ENCODE measurements at places on chromosomes 4 and X. TPM values are rescaled to one million over a fixed set of nuclear protein-coding genes. Genes with fewer than 3 reads are reported as not detected.

Gene SPANXN4
- not detected for total RNA-seq

Gene HSFX3
- total RNA-seq: not detected

Gene ANK2
- total RNA-seq: 18.6 TPM

DNA sequence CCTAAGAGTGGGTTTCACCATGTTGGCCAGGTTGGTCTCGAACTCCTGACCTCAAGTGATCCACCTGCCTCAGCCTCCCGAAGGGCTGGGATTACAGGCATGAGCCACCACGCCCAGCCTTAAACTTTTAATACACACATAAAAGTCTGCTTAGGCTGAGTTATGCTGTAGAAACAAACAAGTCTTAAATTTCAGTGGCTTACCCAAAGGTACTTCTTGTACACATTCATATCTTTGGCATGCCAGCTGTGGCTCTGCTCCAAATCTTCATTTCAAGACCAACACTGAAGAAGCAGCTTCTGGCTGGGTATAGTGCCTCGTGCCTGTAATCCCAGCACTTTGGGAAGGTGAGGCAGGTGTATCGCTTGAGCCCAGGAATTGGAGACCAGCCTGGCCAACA is 80.3 kb downstream of the PPEF2 start:
- no peak for DNase-seq

DNA sequence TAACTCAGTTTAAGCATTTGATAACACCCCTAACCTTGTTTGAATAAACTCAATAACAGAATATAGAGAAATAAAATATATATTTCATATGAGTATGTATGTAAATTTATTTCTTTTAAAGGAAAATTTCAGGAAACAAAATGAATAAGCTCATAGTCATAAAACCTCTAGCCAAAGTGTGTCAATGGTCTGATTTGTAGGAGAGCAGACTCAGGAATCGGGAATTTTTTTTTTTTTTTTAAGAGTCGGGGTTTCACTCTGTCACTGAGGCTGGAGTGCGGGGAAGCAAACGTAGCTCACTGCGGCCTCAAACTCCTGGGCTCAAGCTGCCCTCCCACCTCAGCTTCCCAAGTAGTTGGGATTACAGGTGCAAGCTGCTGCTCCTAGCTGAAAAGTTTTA is 2.4 kb downstream of the PKD2 start:
- no peak for DNase-seq

DNA sequence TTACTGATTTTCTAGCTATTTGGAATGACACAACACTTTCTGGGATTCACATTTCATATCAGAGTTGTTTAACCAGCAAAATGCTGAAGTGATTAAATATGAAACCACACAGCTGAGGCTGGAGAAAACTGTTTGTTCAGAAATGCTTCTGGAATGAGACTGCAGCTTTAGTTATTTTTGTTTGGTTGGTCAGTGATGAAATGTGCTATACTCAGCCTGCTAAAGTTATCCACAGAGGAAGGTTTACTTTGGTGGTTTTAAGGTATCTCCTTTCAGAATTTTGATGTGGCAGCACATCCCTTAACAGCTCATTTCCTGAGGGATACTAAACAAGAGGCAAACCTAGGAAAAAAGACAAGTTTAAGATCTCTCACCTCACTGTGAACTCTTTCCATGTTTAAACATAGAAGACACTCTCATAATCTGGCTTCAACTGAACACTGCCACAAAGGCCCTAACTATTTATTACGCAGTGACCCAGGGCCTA is 106.6 kb upstream of the PDE5A start:
- DNase-seq: no peak

DNA sequence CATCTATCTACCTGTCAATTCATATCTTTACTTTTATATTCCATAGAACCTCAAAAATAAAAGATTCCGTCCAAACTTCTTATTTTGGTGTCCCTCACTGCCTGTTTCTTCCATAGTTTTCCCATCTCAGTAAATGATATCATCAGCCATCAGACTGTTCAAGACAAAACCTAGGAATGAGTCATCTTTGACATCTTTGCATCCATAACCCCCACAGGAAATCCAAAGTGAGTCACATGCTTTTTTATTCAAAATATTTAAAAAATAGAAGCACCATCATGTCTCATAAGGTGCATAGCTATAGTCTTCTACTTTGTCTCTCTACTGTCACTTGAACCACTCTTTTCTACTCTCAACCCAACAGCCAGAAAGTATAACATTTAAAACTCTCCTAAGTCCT is 29.9 kb upstream of the CXXC4 start:
- DNase-seq: no peak

DNA sequence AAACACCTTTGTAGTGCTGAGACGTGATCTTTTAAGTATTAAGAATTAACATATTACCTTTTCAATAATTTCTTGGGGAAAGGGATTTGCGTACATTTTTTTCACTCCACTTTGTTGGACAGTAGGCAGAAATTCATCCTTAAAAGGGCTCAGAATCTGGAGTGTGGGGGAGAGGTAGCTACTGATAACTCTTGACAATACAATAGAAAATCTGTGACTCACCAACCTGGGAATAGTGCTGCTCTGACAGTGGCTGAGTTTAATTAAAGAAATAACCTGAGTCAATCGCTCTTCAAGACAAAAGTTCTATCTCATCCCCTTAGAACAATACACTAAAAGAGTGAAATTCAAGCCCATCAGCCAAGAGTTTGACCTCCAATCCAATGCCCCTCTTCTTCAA is 60.2 kb downstream of the SLC9A7 start:
- no peak for DNase-seq

DNA sequence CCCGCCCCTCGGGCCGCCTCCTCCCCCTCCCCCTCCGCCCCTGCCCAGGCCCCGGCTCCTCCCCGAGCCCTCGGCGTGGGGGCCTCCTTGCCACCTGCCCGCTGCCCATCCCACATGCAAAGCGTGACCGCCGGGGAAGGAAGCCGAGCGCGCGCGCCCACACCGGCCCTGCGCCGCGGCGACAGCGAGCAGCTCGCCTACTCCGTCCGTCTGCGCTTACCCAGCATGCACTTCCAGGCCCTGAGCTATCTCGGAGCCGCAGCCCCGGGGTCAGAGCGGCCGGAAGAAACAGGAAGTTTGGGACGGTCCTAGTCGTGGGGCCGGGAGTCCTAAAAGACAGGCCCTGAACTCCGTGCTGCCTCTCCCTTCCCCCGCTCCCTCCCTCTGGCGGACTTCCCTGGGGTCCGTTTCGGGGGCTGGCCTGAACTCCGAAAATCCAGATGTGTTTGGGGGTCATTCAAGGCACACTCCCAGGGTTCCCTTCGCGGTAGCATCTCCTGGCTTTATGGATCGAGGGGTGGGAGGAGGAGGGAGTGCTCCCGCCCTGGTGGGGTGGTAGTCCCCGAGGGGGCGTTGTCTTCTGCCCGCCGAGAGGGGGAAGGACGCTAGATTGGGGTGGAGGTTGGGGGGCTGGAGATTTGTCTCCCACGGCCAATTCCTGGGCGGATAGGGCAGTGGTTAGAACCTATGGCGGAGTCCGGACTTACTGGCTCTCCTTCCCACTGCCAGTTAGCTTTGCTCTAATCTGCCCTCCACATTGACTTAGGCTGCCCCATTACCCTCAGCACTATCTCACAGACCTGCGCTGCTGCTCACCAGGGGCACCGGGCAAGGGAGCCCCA is 25.0 kb upstream of the BCORL1 start:
- peak; percentile 76 for DNase-seq

DNA sequence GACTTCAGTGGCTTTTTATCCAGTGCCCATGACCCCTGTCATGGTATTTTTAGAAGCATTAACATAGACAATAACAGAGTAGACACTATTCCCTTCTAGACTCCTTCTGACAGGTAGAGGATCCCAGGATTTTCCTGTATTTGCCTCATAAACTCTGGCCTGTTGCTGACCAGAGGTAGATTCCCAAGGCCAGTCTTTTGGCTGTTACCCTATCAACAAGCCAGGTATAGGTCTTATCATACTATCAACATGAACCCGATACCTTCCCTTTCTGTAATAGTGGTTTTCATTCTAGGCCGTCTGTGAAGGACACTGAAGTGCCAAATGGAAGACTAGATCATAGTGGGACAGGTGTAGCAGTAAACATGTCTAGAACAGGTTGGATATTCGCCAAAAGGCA is 76.2 kb upstream of the CHRDL1 start:
- DNase-seq: no peak

DNA sequence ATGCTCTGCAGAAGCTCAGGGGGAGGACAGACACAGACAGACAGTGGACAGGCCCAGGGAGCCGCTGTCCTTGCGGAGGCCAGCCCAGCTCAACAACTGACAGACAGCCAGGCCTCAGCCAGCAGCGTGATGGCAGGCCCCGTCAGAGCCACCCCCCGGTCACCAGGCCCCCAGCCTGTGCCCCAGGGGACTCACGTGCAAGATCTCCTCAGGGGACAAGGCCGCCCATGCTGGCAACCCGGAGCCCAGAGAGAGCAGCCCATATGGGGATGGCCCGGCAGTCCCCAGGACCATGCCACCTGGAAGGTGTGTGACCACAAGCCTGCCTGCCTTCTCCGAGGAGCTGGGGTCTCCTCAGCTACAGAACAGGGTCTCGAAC is 28.0 kb upstream of the MXD4 start:
- DNase-seq: peak; percentile 66

DNA sequence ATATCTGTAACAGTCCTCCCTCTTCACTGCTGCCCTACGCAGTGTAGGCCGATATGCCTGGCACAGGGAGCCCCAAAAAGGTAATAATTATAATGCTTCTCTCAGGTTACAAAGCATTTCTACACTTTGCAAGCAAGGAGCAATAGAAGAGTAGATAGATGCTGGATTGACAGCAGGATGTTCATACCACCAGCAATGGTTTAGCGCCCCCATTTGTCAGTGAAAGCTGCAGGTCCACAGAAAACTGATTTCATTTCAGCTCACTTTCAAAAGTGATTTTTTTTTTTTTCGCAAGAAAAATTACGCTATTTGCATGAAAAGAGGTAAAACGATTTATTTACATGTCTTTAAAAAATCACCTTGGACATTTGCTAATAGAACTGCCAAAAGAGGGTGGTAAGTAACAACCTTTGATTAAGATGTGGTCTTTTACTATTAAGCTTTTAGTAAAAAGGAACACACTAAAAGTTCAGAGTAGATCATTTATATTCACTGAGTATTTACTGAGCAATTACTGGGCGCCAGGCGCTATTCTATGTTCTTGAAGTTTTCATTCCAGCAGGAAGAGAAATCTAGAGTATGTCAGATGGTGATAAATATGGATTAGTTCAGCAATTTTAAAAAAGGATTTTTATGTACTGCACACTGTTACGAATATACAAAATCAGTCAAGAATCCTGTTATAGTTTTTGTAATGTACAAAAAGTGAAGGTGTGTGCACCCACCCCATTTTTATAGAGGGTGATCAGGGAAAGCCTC is 34.4 kb downstream of the HPF1 start:
- no peak for DNase-seq
